Eye (tissue), 1 donor: ENCODE measurements at places on chromosomes 12 and 14.

- no peak for DNase-seq
Observed at GRCh38 chr12:90390947-90391346, 564.0 kb downstream of the CCER1 start.

- DNase-seq: peak; percentile 3
Observed at GRCh38 chr12:47652521-47653234, 53.2 kb downstream of the RPAP3 start.

GRCh38 chr14:59484639-59485175 is 390 bp downstream of the JKAMP start:
- DNase-seq: no peak

DNA sequence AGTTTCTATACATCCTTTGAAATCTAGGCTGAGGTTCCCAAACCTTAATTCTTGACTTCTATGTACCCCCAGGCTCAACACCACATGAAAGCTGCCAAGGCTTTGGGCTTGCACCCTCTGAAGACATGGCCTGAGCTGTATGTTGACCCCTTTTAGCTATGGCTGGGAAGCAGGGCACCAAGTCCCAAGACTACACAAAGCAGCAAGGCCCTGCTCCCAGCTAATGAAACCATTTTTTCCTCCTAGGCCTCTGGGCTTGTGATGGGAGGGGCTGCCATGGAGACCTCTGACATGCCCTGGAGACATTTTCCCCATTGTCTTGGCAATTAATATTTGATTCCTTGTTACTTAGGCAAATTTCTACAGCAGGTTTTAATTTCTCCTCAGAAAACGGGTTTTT is 207.0 kb downstream of the ADAMTS20 start:
- DNase-seq: no peak

DNA sequence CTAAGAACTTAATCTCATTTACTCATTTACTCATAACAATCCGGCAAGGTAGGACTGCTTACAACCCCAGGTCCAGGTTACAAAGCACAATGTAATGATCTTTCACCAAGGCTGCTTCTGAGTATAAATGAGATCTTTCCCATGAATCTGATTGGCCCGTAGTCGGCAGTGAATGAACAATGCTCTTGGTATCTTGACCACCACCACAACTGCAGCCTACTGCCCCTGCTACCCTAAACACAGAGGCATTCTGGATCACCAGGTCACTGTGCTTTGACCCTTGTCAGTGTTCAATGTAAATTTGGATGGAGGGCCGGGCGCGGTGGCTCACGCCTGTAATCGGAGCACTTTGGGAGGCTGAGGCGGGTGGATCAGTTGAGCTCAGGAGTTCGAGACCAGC is 15.9 kb downstream of the FAM181A start:
- DNase-seq: no peak

GRCh38 chr12:30822385-30823155 is 67.8 kb upstream of the CAPRIN2 start:
- DNase-seq: peak; percentile 92

DNA sequence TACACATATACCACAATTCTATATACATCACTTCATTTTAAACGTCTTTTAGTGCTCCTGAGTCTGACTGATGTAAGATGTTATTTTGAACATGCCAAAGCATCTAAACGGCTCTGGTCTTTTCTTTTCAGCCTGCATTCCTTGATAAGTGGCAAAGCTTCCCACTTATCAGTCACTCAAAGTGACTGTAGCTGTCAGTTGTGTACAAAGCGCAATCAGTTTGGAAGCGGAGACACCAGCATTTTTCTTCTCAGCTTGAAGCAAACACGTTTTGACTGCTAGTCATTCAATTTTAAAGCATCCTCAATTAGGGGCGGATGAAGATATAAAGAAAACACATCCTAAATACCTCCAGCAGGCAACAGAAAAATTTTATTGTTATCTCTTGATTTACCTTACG is 226.8 kb downstream of the SOX5 start:
- DNase-seq: peak; percentile 76
